ENCODE measurements at places on chromosomes 12 and 14.
A peak's percentile ranks its signal among the peaks of the same experiment; 100 is the strongest.

DNA sequence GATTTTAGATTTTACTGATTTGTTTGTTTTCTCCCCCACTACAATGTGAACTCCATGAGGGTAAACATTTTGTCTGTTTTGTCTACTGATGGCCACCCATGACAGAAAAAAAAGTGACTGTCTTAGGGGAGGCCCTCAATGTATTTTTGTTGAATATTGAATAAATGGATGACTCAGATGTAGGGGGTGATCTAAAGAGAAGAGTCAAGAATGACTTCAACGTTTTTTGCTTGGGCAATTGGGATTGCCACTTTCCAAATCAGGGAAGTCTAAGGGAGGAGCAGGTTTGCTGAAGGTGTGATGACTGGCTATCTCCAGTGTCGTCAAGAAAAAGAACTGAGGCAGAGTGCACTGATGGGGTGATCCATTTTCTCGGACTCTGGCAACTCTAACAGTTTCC, 10.7 kb upstream of the PHC1 start:
- H3K4me1 ChIP-seq = no peaks in the 10 kb centered on the region
- no peak overlapping the region for H3K4me3 ChIP-seq
- H3K36me3 ChIP-seq = no peaks in the 10 kb centered on the region

- no peaks in the 10 kb centered on the region for H3K4me1 ChIP-seq
- H3K27me3 ChIP-seq = no peaks in the 10 kb centered on the region
- no peak overlapping the region for H3K27ac ChIP-seq
Measured at GRCh38 chr12:50708631-50709030, 55.3 kb upstream of the ATF1 start.

GRCh38 chr12:31009976-31010375, 63.7 kb upstream of the DDX11 start:
- H3K4me1 ChIP-seq = peaks cover 8% of the 10 kb centered on the region
- no peaks in the 10 kb centered on the region for H3K36me3 ChIP-seq
- H3K27ac ChIP-seq = no peak overlapping the region
- DNase-seq = no peak

DNA sequence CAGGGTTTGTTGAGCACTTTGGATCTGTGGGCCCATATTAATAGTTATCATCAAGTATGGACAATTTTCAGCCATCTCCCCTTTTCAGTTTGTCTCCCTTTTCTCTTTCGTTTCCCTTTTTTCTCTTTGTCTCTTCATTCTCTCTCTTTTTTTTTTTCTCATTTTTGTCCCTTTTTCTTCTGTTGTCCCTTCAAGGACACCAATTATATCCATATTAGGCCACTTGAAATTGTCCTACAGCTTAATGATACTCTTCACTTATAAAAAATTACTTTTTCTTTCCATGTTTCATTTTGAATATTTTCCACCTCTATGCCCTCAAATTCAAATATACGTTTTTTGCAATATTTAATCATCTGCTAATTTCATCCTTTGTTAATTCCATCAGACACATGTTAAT, 53.3 kb downstream of the MAP4K5 start:
- no peak for DNase-seq
- peaks cover 32% of the 10 kb centered on the region for H3K36me3 ChIP-seq
- H3K27ac ChIP-seq = no peak overlapping the region

GRCh38 chr14:69540654-69541335, 33.9 kb downstream of the CCDC177 start:
- no peak overlapping the region for H3K4me3 ChIP-seq
- no peak overlapping the region for H3K27ac ChIP-seq
- H3K36me3 ChIP-seq = no peaks in the 10 kb centered on the region
- H3K27me3 ChIP-seq = peaks cover 4% of the 10 kb centered on the region
- H3K4me1 ChIP-seq = peaks cover 4% of the 10 kb centered on the region
- no peak for DNase-seq

DNA sequence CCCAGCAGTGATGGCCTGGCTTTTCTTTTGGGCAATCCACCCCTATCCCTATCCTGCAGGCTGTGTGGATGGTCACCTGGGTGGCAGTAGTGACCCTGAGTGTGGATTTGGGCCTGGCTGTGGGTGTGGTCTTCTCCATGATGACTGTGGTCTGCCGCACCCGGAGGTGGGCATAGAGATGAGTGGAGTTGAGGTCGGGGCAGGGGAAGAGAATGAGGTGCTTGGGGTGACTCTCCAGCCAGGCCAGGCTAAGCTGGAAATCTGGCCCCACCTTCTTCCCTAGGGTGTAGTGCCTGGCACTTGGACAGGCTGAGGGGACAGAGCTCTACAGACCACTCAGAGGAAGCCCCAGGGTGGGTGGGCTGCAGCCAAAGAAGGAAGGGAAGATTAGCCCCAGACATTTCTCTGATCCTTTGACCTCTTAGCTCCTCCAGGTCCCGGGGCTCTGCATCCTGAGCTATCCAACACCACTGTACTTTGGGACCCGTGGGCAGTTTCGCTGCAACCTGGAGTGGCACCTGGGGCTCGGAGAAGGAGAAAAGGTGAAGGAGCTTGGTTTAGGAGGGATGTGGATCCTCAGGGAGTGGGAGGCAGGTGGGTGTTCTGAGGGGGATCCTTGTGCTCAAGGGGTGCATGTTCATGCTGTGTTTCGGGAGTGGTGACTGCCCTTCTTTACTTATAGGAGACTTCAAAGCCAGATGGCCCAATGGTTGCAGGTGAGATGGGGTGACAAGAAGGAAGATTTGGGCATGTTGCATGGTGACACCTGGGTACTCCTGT, 8.4 kb downstream of the B4GALNT1 start:
- H3K27ac ChIP-seq = no peak overlapping the region
- no peaks in the 10 kb centered on the region for H3K36me3 ChIP-seq
- peaks cover 6% of the 10 kb centered on the region for H3K4me1 ChIP-seq
- peak; percentile 81 for DNase-seq

GRCh38 chr14:23442721-23443356, 7.4 kb upstream of the MYH7 start:
- DNase-seq = no peak
- H3K27ac ChIP-seq = no peak overlapping the region
- H3K4me1 ChIP-seq = no peaks in the 10 kb centered on the region
- H3K4me3 ChIP-seq = no peak overlapping the region
- no peaks in the 10 kb centered on the region for H3K36me3 ChIP-seq

DNA sequence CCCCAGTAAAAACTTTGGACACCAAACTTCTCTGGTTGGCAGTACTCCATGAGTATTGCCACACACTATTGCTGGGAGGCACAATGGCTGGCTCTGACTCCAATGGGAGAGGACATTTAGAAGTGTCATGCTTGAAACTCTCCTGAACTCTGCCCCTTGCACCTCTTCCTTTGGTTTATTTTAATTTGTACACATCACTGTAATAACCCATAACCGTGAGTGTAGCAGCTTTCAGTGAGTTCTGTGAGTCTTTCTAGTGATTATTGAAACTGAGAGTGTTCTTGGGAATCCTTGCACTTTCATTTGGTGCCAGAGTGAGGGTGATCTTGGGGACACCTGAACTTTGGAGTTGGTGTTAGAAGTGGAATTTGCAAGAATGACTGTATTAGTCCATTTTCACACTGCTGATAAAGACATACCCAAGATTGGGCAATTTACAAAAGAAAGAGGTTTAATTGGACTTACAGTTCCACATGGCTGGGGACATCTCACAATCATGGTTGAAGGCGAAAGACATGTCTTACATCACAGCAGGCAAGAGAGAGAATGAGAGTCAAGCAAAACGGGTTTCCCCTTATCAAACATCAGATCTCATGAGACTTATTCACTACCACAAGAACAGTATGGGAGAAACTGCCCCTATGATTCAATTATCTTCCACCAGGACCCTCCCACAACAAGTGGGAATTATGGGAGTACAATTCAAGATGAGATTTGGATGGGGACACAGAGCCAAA, 41.3 kb upstream of the CEP83 start:
- DNase-seq = no peak
- no peaks in the 10 kb centered on the region for H3K36me3 ChIP-seq
- no peaks in the 10 kb centered on the region for H3K4me1 ChIP-seq
- no peak overlapping the region for H3K4me3 ChIP-seq
- no peak overlapping the region for H3K27ac ChIP-seq

DNA sequence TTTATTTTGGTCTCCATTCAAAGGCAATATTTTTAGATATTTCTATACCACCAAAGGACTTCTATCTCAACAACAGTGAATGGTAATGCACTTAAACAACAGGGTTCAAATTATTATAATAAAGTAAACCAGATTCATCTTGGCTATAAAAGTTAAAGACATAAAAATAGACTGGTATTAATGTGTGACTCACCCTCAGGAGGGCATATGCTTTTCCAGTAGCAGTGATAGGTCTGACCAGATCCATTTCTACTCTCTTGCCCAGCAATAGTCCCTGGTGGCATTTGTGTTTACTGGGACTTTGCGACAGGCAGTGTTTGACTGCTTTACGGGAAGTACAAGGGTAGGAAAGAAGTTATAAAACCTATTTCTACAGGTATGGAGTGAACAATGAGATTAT, 353.2 kb upstream of the ATP2B1 start:
- no peak overlapping the region for H3K4me3 ChIP-seq
- DNase-seq = peak; percentile 31
- H3K27ac ChIP-seq = peak overlapping the region; percentile 29
- H3K36me3 ChIP-seq = no peaks in the 10 kb centered on the region
- no peaks in the 10 kb centered on the region for H3K27me3 ChIP-seq
- peaks cover 36% of the 10 kb centered on the region for H3K4me1 ChIP-seq

DNA sequence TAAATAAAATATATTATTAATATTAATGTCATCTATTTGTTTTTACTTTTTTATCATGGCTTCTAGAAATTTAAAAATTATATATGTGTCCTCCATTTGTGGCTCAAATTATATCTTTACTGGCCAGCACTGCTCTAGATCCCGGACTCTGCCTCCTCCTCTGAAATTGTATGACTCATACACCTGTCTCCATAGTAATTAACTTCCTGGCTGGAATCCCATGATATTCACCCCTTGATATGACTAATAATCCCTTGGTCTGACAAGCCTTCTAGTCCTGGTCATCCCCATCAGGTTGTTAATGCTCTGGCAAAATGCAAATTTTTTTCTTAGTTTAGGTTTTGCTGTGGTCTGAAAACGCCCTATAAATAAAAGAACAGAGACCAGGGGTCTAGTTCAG, 116.2 kb downstream of the BMP4 start:
- peaks cover 3% of the 10 kb centered on the region for H3K27me3 ChIP-seq
- H3K27ac ChIP-seq = no peak overlapping the region
- peaks cover 5% of the 10 kb centered on the region for H3K4me1 ChIP-seq
- no peak for DNase-seq
- H3K4me3 ChIP-seq = no peak overlapping the region
- H3K36me3 ChIP-seq = no peaks in the 10 kb centered on the region

DNA sequence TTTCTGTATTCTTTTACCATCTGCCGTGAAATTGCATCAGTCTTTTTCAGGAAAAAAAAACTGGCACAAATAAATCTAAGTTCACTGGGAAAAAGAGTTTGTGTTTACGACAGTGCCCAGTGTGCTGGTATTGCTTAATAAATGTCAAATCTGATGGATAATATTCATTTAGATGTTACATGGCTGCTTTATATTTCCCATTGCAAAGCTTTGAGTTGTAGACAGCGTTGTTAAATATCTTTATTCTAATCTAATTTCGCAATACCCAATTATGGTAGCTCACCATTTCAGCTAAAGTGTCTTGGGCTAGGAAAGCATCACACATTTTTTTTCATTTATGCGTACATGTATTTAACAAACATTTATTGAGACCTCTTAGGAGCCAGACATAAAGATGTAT, 1994.5 kb upstream of the FLRT2 start:
- no peak for DNase-seq
- no peaks in the 10 kb centered on the region for H3K36me3 ChIP-seq
- H3K4me1 ChIP-seq = no peaks in the 10 kb centered on the region
- no peak overlapping the region for H3K4me3 ChIP-seq

GRCh38 chr14:22472935-22473854, 115.8 kb downstream of the DAD1 start:
- peak; percentile 77 for DNase-seq
- H3K27ac ChIP-seq = no peak overlapping the region
- no peaks in the 10 kb centered on the region for H3K36me3 ChIP-seq
- no peak overlapping the region for H3K4me3 ChIP-seq
- H3K4me1 ChIP-seq = peaks cover 6% of the 10 kb centered on the region
- peaks cover 24% of the 10 kb centered on the region for H3K27me3 ChIP-seq

DNA sequence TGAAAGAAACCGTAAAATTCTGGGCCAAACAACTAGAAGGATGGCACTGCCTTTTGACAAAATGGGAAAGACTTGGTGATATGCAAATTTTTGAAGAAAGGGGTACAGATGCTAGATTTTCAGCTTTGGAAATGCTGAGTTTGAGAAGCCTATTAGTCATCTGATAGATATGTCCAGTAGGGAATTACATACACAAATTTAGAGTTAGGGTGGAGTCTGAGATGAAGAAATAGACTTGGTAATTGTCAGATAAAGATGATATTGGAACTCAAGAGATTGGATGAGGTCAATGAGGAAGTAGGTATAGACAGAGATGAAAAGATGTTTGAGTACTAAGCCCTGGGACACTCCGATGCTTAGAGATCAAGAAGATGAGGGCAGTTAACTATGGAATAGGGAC, 153.1 kb downstream of the GARIN6 start:
- H3K27ac ChIP-seq = no peak overlapping the region
- H3K4me1 ChIP-seq = no peaks in the 10 kb centered on the region
- no peak for DNase-seq
- H3K36me3 ChIP-seq = no peaks in the 10 kb centered on the region

DNA sequence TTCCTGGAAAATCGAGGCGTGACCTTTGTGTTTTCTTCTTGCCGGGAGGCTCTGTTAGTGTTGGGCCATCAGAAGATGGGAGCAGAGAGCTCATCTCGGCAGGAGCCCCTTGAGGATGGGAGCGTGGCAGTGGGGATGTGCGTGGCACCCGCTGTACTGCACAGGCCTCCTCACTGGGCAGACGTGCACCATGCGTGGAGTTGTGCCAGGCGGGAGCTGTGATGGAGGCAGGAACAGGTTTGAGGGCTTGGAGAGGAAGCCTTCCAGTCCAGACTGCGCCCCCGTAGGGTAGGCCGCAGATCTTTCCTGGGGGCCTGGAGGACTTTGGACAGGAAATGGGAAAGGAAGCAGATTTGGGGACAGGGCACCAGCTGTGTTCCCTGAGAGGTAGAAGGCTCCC, 197.5 kb downstream of the TSPAN9 start:
- no peak overlapping the region for H3K27ac ChIP-seq
- no peak overlapping the region for H3K4me3 ChIP-seq
- no peaks in the 10 kb centered on the region for H3K4me1 ChIP-seq
- DNase-seq = no peak

All from osteoblast (primary cell).